Activated CD4-positive, alpha-beta T cell treated with anti-CD3 and anti-CD28 coated beads for 4 hours (primary cell): ENCODE measurements at places on chromosomes 6 and 20.

GRCh38 chr6:74891349-74891831 is 314.5 kb downstream of the COL12A1 start:
- no peak for DNase-seq

- no peak for DNase-seq
Measured at GRCh38 chr20:12262747-12263146, 345.1 kb downstream of the BTBD3 start.

GRCh38 chr6:31683591-31683990 is 2.7 kb upstream of the LY6G5C start:
- DNase-seq, result no peak

GRCh38 chr6:47646689-47647088 is 51.7 kb upstream of the ADGRF4 start:
- no peak for DNase-seq

DNA sequence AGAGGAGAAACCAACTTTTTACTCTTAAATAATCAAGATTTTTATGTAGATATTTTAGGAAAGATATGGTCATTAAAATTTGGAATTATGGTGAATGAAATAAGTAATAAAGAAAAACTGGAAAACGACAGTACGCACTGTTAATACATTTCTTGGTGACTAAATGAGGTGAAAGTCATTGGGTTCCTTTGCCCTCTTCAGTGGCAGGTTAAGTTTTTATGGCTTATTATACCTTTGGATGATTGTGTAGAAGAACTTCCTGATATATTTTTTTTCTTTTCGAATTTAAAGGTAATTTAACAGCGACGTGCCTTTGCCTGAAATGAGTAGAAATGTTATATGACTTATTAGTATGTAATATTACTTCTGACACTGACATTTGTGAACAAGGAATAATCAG is 43.4 kb downstream of the FOXO3 start:
- DNase-seq, result no peak

DNA sequence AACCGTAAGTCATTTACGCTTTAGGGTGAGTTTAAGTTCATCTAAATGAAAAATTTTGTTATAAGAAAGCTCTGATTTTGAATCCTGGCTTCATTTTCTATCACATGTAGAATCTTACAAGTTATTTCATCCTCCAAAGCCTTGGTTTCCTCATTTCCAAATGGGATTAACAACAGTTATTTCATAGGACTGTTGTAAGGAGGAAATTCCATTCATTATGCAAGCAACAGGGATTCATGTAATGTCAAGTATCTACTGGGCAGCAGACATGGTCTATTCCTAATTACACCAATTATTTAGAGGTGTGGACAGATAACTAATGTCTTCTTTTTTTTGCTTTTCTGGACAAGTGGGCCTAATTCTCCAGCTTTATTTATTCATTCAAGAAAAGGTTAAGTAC is 154.0 kb downstream of the PDSS2 start:
- no peak for DNase-seq

DNA sequence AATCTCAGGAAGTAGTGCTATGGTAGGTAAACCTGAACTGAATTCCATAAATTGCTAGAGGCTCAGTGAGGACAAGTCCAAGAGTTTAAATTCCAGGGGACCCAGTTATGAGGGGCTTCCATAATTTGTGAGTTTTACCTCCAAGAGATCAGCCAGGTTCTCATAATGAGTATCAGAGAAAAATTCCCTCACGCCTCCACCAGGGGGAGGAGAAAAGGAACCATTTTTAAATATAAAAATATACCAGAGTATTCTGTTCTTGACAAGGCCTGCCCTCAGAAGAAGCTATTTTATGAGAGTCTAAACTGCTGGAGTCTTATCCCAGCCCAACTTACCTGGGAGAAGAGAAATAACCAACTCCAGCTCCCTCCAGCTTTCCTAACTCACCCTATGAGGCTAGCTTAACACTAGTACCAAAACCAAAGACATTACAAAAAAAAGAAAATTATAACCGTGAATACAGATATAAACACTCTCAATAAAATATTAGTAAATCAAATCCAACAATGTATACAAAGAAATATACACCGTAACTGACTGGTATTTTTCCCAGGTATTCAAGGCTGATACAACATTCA is 158.7 kb downstream of the TFAP2A start:
- no peak for DNase-seq

GRCh38 chr6:165800337-165800736 is 137.3 kb upstream of the PDE10A start:
- DNase-seq, result no peak

DNA sequence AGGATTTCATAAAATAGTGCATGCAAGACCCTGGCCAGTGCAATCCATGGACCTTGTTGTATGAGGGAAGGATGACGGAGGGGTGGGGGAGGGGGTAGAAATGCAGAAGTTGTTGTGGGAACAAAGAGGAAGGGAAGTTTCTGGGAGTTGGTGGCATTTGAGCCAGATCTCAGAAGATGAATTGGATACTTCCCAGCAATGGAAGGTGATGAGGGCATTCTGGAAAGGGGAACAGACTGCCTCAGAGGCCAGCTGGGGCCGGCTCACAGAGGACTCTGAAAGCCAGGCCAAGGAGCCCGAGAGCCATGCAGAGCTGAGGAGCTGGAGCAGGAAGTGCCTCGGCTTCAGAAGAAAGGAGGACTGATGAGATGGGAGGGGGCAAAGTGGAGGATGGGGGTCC is 2.7 kb downstream of the TMEM74B start:
- DNase-seq, result no peak

DNA sequence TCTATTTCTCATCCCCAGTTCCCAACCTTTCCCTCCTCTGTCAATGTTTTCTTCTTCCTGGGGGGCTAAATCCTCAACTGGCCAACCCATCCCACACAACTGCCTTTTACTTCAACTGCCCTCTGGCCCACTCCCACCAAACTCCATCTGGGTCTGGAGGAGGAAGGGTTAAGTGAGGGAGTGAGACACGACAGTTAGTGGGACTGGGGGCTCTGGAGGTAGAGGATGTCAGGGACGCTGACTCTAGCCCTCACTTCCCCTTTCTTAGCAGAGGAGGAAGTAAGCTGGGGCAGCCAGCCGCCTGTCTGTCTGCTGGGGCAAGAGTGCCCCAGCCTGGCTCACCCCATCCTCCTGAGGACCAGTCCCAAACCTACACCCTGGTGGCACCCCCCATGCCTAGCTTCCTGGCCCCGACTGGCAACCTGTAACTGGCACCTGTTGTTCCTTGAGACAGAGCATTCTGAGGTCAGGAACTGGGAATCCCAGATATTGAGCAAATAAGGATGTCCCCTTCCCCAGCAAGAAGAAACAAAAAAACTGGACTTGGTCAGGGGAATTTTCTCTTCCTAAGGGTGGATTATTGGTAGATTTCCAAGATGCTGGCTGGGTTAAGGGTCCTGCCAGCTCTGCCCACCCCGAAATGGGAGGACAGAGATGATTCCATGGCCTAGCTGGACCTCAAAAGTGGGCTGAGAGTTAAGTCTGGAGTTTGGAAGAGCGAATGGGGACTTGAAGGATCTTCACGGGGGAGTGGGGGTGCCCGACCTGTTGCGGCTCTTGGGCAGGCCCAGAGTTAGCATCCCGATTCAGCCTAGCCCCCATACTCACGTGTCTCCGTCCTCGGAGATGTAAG is 971 bp downstream of the NFKBIE start:
- DNase-seq, result no peak

GRCh38 chr20:38098952-38099351 is 65.4 kb downstream of the RPRD1B start:
- no peak for DNase-seq

DNA sequence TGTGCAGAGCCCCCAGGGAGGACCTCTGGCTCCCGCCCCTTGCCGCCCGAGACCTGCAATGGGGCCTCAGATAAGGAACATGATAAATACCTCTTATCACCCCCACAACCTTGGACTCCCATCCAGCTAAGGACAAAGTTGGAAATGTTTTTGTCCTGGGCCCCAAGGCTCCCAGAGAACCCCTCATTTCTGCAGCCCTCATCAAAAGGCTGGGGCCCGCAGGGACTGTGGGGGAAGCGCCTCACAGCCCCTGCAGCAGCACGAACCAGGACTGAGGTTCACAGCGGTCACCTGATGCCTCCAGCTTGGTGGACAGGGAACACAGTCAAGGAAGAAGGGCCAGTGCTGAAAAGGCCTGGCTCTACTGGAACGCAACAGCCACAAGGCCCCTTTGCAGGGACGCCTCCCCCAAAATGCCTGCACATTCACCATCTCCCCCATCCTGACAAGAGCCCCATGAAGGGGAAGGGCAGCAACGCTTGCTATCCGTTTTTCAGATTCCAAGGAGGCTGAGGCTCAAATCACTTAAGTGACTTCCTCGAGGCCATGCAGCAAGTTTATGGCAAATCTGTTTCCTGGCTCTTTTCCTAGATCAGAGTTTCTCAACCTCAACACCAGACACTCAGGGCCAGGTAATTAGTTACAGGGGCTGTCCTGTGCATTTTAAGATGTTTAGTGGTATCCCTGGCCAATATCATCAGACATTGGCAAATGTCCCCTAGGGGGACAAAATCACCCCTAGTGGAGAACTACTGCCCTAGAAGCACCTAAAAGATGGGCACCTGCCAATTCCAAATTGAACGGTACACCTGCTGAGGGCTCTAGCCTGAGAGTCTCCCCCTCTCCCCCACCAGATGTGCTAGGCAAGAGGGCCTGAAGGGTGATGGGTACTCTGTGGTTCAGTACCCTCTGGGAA is 10.6 kb downstream of the TFEB start:
- no peak for DNase-seq

DNA sequence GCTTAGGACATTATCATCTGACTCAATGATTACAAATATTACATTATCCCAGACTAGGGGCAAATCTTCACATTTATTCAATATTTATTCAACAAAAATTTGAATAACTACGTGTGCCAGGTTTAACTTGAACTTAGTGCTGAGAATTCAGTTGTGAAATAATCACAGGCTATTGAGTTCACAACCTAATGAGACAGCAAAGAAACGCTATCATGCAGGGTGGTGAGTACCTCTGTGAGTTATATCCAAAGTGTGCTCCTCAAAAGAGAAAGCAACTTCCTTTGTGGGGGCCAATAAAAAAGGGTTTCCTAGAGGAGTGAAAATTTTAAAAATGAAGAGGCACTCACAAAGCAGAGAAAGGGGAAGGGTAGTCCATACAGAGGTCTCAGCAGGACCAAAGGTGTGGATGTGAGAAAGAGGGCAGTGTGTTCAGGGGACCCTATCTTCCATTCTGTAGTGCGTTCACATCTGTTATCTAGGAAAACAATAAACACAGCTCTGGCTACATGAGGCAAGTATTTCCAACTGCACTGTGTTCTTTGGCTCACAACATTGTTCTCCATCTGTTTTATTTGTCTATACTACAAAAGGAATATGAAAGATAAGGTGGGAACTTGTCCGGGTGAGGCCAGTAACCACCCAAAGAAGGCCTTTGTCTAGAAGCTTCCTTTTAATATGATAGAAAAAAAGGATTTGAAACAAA is 155.4 kb upstream of the MARCKS start:
- DNase-seq, result no peak

GRCh38 chr6:107290491-107290890 is 168.9 kb downstream of the PDSS2 start:
- DNase-seq, result no peak

DNA sequence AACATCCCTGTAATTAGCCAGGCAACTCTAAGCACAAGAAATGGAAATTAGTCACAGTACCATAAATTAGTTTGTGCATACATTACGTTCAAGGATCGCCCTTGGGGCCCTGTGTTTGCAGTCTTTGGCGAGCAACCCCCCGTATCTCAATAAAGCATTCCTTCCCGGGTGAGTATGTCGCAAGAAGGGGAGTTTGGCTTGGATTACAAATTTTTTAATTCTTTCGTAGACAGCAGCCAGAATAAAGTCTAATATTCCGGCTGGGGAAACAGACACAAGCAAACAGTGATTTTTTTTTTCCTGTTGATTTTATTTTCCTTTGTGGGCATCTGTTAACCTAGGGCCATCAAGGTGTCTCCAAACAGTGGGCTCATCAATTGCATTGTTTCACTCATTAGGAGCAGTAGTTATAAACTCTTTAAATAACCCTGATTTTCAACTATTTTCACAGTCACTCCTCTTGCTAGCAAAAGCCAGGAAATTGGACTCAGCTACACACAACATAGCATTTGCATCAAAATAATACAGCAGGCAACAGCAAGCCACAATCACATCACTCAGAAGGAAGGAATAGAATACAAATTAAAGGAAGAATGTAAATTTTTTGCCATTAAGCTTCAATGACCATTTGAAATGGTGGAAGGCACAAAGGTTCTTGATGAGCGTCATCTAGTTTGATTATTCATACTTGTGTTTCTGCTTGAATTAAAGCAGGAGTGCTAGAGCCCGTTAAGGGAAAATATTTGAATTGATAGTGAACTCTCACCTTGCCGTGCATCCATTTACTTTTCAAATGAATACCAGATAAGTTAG is 85.3 kb downstream of the LINC00237 start:
- no peak for DNase-seq

DNA sequence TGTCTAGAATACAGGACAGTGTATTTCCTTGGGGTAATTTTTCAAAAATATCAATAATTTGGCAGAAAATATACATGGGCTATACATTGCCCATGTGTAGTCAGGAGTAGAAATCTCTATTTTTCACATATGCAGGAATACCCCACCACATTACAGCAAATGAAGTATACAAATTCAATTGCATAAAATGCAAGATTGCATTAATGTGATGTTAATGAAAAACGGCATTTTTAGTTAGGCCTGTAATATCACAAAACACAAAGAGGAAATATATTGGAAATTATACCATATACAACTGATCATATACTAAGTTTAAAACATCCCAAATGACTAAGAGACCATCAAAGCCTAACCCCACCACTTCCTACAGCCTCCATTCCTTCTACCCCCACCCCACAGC is 154.9 kb downstream of the SYNE1 start:
- no peak for DNase-seq

- DNase-seq, result no peak
Measured at GRCh38 chr6:55659304-55659703, 80.3 kb upstream of the HMGCLL1 start.

GRCh38 chr6:134740027-134740373 is 209.9 kb downstream of the ALDH8A1 start:
- DNase-seq, result no peak

DNA sequence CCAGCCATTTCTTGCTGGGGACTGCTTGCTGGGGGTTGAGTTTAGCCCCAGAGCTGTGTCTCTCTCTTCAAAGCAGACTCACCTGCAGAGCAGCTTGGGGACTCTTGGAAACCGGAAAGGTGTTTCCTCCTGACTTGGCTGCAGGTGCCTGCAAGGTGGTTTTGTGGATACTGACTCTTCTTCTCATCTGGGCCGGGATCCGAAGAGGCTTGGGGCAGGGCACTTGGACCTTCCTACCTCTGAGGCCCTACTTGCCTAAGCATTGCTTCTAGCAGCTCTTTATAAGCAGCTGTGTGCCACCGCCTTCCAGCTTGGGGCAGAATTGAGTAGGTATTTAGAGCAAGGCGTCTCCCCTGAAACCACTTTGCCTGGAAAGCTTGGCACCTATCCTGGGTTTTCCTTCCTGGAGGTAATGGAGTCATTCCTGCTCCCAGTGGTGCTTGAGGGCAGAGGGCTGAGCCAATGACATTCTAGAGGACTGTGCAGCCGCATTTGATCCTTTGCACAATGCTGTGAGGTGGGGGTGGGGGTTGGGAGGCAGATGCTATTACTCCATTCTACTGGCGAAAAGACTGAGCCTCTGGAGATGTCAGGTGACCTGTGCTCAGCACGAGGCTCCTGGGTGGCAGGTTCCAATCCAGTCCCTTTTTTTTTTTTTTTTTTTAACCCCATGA is 3.4 kb upstream of the CTSZ start:
- DNase-seq, result no peak

- no peak for DNase-seq
Measured at GRCh38 chr20:30488941-30489613, 768.4 kb upstream of the DEFB115 start.

GRCh38 chr6:44598679-44599078 is 211.2 kb downstream of the CDC5L start:
- DNase-seq, result no peak
